ENCODE measurements at places on chromosomes 4 and X.

GRCh38 chrX:13014111-13015096, 30.0 kb downstream of the FAM9C start:
- DNase-seq: no peak

DNA sequence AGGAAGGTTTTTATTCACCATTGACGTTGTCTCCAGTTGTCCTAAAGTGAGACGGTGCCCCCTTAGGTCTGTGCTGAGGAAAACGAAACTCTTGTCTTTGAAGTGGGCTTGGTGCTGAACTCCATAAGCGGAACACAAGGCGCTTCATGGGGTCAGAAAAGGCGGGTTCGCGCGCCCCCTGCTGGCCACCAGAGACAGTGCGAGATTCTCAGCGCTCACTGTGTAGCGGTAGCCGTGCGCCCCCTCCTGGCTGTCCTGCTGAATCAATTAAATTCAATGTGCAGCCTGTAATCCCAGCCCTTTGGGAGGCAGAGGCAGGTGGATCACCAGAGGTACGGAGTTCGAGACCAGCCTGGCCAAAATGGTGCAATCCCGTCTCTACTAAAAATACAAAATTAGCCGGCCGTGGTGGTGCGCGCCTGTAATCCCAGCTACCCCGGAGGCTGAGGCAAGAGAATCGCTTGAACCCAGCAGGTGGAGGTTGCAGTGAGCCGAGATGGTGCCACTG, 64.1 kb downstream of the RLIM start:
- peak; percentile 84 for DNase-seq

GRCh38 chr4:70841951-70842350, 2.3 kb upstream of the GRSF1 start:
- DNase-seq: no peak

DNA sequence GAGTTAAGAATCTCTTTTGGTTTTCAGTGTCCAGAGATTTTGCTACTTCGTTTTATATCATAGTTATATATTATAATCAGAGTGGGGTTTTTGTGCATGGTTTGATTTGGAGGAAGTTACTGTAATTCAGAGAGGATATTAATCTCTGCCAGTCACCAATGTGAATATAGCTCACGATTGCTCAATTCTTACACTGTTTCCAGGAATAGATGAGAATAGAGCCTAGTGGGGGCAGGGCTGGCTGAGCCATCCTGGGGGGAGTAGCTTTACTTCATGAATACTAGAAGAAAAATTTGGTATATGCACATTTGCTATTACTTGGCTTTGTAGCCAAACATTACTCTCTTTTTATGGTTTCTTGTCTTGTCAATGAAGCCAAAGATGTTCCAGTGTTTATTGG, 60.9 kb upstream of the TRPC3 start:
- no peak for DNase-seq

GRCh38 chrX:153580700-153581386, 18.1 kb downstream of the CCNQ start:
- no peak for DNase-seq

DNA sequence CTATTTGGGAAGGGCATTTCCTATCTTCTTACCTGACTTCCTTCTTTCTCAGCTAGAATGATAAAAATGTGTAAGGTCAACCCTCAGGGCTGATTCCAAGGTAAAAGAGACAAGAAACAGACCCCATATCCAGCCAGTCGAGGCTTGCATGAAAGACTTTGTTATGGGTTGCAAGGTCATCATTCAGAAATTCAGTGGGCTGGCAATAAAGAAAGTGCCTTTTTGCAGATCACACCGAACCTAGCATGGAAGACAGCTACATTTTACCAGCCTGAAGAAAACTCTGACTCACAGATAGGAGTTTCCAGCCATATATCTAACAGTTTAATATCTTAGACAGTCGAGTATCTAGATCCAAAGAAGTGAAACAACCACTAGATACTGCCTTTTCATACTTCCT, 87.4 kb downstream of the PDGFC start:
- DNase-seq: no peak

GRCh38 chr4:24141836-24142235, 252.0 kb upstream of the PPARGC1A start:
- DNase-seq: no peak

- DNase-seq: no peak
These were observed 49.3 kb downstream of the APELA start for GRCh38 chr4:164926301-164926700.

GRCh38 chr4:67327245-67328017, 217.9 kb downstream of the CENPC start:
- peak; percentile 60 for DNase-seq

GRCh38 chrX:108696690-108697089, 39.7 kb downstream of the IRS4 start:
- DNase-seq: no peak

GRCh38 chr4:177315767-177316464, 6.2 kb downstream of the NEIL3 start:
- no peak for DNase-seq

DNA sequence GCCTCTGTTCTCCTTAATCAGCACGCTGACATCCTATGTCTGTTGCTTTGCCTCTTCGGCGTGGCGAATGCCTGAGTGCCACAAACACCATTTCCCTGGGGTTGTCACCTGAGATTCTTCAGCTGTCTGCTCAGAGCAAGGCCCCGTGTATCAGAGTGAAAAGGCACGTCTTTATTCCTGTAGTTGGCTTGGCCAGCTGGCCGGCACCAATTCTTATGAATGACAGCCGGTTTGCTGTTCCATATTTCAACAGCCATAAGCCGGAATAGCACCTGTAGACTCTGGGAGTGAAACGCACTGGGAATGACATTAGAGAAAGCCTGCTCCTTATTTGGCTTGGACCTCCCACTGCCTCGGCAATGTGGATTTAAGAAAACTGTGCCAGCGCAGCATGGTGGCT, 89.3 kb downstream of the MGST2 start:
- DNase-seq: no peak

DNA sequence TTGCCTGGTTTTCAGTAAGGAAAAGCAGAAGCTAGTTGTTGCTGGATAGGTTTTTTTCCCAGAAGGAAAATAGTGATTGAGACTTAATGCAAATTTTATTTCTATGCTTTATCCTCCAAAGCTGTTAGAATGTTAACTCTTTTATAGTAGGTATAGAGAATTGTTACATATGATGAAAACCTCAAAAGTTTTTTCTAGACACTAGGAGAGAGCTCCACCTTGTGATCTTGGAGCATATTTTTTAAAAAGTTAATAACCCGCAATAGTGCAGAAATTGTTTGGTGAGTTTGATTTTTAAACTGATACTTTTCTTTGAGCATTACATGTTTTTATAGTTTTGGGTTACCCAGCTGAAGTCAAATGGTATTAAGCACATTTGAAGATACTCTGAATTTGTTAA, 56.5 kb downstream of the STAG2 start:
- no peak for DNase-seq

GRCh38 chr4:85722807-85723206, 247.9 kb downstream of the ARHGAP24 start:
- no peak for DNase-seq

GRCh38 chrX:39603230-39603629, 494.5 kb downstream of the BCOR start:
- no peak for DNase-seq

GRCh38 chr4:9758641-9759317, 22.7 kb upstream of the DRD5 start:
- no peak for DNase-seq

- no peak for DNase-seq
These were observed 33.9 kb downstream of the PAK3 start for GRCh38 chrX:111129921-111130320.

DNA sequence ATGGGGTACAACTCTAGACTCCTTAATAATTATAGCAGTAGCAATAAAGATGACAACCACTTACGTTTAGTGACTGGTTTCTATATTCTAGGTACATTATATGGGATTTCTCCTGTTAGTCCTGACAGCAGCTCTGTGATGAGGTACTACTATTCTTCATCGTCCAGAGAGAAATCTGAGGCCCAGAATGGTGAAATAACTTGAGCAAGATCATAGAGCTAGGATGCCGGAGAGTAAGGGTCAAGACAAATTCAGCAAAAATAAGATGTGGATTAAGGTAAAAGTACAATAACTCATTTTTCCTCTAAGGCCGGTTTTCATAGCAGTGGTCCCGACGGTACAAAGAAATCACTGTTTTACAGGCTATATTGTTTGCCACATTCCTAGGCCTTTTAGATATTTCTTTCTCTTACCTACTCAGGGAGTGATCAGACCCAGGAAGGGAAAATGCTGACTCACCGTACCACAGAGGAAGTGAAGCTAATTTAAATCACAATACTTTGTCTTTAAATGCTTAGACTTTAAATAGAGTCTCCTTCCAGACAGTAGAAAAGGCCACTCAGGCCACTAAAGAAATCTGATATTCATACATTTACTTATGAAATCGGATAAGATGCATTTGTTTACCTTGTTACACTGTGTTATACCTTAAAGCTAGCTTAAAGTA, 2023.0 kb upstream of the AGA start:
- no peak for DNase-seq

- DNase-seq: no peak
These were observed 34.2 kb downstream of the PKD2 start for GRCh38 chr4:88041626-88042025.

- no peak for DNase-seq
These were observed 7.0 kb downstream of the PKD2 start for GRCh38 chr4:88014386-88014905.

- DNase-seq: no peak
These were observed 856.8 kb downstream of the STIM2 start for GRCh38 chr4:27717431-27717755.

- DNase-seq: no peak
These were observed 7.6 kb upstream of the AMELX start for GRCh38 chrX:11285651-11286050.

- no peak for DNase-seq
These were observed 17.1 kb upstream of the GPRIN3 start for GRCh38 chr4:89324671-89325070.

GRCh38 chr4:78057135-78057599, at the start of gene FRAS1:
FRAS1 (plus strand) TSS chr4:78057323; CDS start chr4:78058010, 687 bp downstream.
- DNase-seq: peak; percentile 6

- DNase-seq: no peak
These were observed 326.6 kb upstream of the F9 start for GRCh38 chrX:139203651-139204570.

- no peak for DNase-seq
These were observed 895 bp downstream of the ADGRL3 start for GRCh38 chr4:61200916-61201526.

- no peak for DNase-seq
These were observed 1538.8 kb downstream of the RPA4 start for GRCh38 chrX:98422536-98422935.

- DNase-seq: no peak
These were observed 17.1 kb upstream of the ARHGAP10 start for GRCh38 chr4:147714575-147715401.

DNA sequence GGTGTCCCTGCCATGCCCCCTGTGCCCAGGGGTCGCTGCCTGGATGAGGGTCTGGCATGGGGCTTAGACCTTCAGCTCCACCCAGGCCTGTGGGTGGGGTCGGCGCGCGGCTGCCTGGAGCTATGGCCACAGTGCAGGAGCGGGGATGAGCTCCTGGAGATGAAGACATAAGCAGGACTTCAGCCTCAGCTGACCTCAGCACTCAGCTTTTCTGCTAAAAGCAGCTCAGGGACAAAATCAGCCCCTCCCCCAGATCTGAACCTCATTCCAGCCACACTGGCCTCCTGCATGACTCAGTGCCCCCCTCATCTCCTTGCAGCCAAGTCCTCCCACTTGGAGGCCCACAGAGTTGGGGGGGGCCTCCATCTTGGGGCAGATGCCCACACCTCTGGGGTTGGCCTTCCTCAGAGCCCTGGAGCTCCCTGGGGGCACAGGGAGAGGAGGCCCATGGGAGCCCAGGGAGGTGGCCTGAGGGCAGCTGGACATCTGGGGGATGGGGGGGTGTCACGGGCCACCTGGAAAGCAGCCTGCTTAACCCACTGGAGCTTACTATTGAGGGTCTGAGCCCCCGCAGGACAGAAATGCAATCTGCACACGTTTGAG, 19.4 kb upstream of the CPLX1 start:
- no peak for DNase-seq
